ENCODE measurements at places on chromosomes 11 and 22.
A peak's percentile ranks its signal among the peaks of the same experiment; 100 is the strongest.

GRCh38 chr11:36222831-36223635, 66.2 kb downstream of the COMMD9 start:
- DNase-seq = peak; percentile 27

GRCh38 chr22:50141891-50142363, 28.6 kb upstream of the PANX2 start:
- no peak for DNase-seq

DNA sequence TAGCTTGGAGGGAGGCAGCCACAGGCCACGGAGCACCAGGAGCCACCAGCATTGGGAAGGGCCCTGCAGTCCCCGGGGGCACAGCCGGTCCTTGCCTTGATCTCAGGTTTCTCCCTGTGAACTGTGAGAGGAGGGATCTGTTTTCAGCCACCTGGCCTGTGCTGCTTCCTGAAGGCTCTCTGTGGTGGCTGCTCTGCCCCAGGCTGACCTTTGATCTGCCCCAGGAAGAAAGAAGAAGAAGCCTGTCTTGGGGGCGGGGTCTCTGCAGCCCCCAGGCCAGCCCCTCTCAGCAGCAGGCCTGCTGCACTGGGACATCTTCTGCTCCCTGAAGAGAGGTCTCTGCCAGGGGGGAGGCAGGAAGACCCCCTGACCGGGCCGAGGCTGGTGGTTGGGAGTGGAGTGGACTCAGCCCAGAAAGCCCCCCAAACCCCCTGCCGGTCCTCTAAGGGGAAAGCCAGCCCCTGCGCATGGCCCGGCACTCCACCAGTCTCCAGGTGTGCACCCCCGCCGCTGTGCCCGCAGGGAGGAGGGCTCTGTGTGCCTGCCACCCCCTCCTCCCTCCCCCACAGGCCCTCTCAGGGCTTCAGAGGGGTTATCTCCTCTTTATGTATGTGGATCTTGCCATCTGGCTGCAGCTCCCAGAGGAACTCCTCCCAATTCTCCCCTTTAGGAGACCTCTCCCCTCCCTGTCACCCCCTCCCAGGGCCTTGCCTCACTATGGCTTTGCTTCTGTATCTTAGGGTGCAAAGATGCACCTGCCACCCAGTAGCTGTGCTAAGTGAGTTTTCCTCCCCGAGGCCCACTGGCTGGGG, 675.3 kb downstream of the BRD1 start:
- DNase-seq = no peak

DNA sequence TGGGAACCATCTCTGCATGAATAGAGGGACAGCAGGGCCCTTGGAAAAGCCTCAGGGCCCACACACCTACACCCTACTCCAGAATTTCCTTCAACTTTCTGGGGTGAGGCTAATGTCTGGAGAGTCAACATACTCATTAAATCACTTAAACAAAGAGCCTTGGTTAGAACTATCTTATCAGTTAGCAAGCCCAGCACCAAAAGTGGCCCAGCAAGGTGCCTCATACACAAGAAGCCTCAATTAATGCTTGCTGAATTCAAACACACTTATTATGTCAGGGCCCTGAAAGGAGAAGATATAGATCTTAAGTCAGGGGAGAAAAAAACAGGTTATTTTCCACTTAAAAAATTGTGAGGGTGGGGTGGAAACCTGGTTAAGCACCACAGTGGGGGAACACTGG, 61.4 kb downstream of the C11orf58 start:
- DNase-seq = no peak

- DNase-seq = no peak
Observed at GRCh38 chr22:31140746-31141145, 438 bp upstream of the PLA2G3 start.

DNA sequence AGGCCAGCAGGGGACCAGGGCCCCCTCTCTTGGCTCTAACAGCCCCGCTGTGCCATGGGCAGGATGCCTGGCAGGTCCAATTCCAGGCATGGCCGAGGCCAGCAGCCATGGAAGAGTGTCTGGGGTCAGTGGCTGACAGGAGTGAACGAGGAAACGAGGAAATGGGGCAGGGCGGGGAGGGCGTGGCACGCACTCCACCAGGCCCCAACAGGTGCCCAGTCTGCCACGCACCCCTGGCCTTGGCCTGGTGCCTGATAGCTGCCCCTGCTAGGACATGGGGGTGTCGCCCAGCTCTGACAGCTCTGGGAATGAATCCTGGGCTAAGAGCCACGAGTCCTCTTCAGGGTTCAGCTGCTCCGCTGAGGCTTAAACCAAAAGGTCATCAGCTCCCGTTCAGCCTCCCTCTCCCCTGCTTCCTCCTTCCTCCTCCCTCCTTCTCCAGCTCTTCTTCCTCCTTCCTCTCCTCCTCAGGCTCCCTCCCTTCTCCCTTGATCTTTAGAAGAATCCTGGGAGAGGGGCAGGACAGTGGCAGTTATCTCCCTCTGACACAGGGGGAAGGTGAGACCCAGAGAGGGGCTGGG, 11.5 kb upstream of the TBC1D22A start:
- no peak for DNase-seq

GRCh38 chr11:35911616-35912165, 32.2 kb upstream of the LDLRAD3 start:
- DNase-seq = no peak

- DNase-seq = no peak
Observed at GRCh38 chr22:50244420-50245213, at the start of gene TUBGCP6. TUBGCP6 (minus strand) TSS chr22:50245023; CDS start chr22:50244459, 564 bp downstream.

GRCh38 chr22:32607086-32607485, 132.5 kb downstream of the FBXO7 start:
- DNase-seq = no peak

- DNase-seq = no peak
Observed at GRCh38 chr11:58654908-58655296, 32.4 kb downstream of the CNTF start.

DNA sequence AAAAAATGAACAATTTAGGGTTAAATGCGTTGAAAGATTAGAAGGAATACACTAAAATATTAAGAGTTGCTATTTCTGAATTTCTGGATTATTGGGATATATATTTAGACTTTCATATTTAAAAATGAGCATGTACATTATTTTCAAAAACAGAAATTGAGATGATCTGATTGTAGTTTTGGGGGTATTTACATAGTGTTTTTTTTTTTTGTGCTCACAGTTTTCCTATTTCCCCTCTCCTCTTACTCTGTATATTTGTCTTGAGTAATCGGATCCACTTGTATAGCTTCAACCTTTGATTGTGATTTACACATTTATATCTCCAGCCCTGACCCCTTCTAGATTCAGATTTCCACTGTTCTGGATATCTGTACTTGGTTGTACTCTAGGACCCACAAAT, 5.3 kb downstream of the USP47 start:
- DNase-seq = no peak
